H9 (cell line): ENCODE measurements at places on chromosomes 7 and 10. TPM values are rescaled to one million over a fixed set of nuclear protein-coding genes. Genes with fewer than 3 reads are reported as not detected.

The OR6V1 gene
- not detected in 2 replicates for total RNA-seq

The ACTL6B gene
- total RNA-seq = 0.33 and 0.50 TPM in 2 replicates

The SRGN gene
- not detected in 2 replicates for total RNA-seq

The CALML5 gene
- total RNA-seq = not detected in 2 replicates

The PON1 gene
- total RNA-seq = 0.15 and 0.90 TPM in 2 replicates

The TMEM26 gene
- 0.09 and 0.15 TPM in 2 replicates for total RNA-seq

The DYNC1I1 gene
- 3.2 TPM in 2 replicates for total RNA-seq

The STEAP1 gene
- 3.7 and 4.1 TPM in 2 replicates for total RNA-seq

The EPO gene
- 0.33 and 0.44 TPM in 2 replicates for total RNA-seq

DNA sequence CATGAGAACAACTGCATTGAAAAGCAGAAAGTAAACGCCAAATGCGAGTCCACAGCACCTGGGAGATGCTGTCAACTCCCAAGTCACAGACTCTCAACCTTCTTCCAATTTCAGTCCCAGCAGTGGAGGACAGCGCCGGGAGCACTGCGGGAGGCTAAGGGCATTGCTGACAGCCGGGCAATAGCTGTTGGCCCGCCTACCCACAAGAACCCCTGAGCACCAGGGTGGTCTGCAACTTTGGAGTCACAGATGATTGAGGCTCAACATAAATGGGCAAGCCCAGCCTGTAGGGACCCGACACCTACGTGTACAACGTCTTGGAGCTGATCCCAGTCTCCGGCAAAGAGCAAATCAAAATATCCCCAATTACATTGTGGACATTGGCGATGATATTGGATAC is 262.9 kb downstream of the TCERG1L start:
- DNase-seq = peak; percentile 64

- DNase-seq = no peak
Observed at GRCh38 chr7:106278695-106279094, 6.1 kb downstream of the NAMPT start.

DNA sequence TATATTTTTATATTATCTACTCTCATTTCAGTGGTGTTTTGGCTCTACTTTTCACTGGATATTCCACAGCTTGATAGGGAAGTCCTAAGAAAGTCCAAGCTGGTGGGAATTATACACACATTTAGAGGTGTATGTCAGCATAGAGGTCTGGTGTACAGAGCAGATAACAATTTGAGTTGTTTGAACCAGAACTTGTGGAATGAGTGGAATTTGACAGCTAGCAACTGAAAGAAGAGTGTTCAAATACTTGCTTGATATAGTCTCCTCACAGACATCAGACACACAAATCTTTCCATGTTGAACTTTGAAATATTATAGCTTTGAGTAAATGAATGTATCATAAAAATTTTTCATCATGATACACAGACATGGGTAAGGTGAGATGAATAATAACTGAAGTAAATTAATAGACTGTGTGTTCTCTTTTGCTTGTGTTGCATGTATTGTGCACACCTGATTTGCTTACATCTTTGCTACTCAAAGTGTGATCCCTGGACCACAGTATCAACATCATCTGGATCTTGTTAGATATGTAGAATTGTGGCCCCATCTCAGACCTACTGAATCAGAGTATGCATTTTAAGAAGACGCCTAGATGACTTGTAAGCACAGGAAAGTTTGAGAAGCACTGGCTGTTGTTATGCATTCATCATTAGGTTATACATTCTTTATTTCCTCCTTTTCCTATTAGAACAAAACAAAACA is 91.5 kb downstream of the ABCA13 start:
- no peak for DNase-seq

GRCh38 chr10:46516660-46517416 is 39.6 kb downstream of the GPRIN2 start:
- DNase-seq = peak; percentile 28

- no peak for DNase-seq
Observed at GRCh38 chr7:107879400-107880035, 11.5 kb upstream of the DLD start.

DNA sequence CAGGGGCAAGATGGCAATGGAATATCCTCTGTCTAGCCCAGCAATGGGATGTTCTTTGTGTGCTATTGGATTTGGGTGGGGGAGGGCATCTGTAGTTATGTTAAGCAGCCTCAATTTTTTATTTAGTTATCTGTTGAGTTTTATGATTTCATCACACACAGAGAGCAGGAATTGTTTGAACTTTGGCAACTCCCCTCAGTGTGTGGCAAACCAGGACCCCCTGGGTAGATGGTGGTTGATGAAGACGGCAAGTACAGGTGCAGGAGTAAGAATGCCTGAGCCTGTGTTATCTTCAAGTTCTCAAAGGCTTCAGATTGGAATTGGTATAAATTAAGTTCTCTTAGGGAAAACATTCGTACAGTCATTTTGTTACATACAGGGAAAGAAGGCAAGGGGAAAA is 142.4 kb upstream of the SAMD8 start:
- DNase-seq = no peak

DNA sequence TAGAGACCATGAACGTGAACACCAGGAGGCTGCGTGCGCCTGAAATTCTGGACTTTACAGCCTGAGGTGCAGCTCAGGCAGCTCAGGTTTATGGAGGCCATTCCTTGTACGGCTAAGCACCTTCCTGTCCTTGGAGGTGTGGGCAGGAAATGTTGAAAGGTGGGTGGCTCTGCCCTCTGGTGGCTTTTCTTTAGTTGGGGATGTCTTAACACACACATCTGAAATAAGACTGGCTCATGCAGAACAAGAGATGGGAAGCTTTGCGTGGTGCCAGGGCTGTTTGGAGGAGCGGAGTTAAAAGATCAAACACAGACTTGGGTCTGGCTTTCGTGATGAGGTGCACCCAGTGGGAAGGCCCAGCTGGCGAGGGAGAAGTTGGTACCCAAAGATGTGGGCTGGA is 64.1 kb downstream of the DOCK1 start:
- peak; percentile 60 for DNase-seq

GRCh38 chr7:47034180-47034579 is 547.7 kb downstream of the TNS3 start:
- no peak for DNase-seq

- no peak for DNase-seq
Observed at GRCh38 chr10:109588259-109588658, 335.1 kb downstream of the XPNPEP1 start.

DNA sequence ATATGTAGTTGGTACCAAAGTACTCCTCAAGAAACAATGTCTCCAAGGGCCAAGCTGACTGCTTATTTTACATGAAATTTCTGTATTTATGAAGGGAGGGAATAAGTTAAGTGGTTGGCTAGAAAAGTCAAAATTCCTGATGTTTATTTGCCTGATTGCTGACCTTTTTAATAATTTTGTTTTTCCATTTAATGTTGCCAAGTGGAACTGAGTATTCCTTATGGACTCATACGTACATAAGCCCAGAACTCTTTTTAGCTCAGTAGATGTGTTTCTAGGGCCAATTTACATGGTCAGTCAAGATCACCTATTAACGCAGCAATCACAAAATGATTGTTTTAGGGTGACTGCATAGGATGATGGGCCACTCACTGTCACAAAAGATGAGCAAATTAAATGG is 78.3 kb upstream of the FZD8 start:
- DNase-seq = no peak

GRCh38 chr10:132932461-132933307 is 9.7 kb downstream of the CFAP46 start:
- DNase-seq = no peak

DNA sequence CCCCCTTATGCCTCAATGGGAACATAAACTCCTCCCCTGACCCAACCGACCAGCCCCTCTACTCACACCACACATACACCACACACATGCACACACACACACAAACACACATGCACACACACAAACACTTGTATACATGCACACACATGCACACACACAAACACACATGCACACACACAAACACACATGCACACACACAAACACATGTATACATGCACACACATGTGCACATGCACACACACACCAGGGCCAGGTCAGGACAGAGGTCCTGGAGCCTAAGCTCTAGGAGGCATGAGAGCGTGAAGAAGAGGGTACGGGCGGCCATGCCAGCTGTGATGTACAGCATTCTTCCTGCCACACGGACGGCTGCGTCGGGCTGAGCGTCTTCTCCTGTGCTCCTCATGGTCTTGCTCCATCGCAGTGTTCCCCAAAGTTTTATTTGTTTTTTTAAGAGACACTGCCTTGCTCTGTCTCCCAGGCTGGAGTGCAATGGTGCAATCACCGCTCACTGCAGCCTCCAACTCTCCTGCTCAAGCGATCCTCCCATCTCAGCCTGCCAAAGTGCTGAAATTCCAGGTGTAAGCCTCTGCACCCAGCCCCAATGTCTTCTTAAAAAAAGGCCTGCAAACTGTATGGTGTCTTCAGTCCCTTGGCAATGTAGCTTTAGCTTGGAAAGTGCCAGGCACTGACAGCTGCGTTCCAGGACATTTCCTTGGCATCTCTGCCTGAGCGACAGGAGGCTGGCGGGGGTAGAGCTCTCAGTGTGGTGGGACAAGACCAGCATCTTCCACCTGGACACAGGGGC is 38.8 kb upstream of the INPP5A start:
- DNase-seq = peak; percentile 9

GRCh38 chr10:98323221-98324164 is 55.5 kb upstream of the LOXL4 start:
- no peak for DNase-seq

GRCh38 chr7:142557971-142558582 is 191.2 kb upstream of the PRSS1 start:
- DNase-seq = peak; percentile 70

- no peak for DNase-seq
Observed at GRCh38 chr7:2735744-2736143, 47.7 kb downstream of the AMZ1 start.
